Left lobe of liver (tissue), 2 donors: ENCODE measurements at places on chromosomes 3 and 15. TPM values are rescaled to one million over a fixed set of nuclear protein-coding genes. Genes with fewer than 3 reads are reported as not detected.

The SLC30A4 gene
- total RNA-seq = 3.6 TPM

The CD200 gene
- 0.38 TPM for total RNA-seq

The CPNE9 gene
- not detected for total RNA-seq

- no peak for DNase-seq
These were observed 110.6 kb upstream of the TSPAN3 start for GRCh38 chr15:77181305-77182074.

GRCh38 chr3:195609229-195609628 lies 25.5 kb upstream of the APOD start:
- no peak for DNase-seq

DNA sequence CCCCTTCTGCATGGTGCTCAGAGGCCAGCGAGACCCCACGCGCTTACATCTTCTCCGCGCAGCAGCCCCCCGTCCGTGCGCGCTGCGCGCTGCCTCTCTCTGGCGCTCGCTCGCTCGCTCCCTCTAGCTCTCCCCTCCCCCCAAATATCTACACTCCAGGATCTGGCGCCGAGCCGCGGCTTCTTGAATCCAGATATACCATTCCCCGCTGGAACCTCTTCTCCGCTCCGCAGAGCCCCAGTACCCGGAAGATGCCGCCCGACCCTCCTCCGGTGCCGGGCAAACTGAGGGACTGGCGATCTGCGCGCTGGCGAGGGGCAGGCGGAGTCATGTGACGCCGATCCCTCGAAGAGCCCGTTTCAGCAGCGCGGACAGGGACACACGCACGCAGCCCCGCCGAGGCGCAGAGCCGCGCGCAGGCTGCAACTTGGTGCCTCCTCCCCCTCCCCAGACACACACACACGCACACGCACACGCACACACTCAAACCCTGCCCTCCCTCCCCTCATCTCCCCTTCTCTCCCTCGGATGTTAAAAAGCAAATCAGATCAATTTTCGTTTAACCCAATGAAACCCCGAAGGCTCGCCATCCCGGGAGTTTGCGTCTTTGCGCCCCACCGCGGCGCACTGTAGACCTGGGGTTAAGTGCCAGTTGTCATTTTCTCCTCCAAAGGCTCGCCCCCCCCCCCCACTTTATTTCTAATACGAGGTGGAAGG lies at the start of gene RASGRF1:
TSS of gene RASGRF1 (minus strand) at position 294 of the 717 bp plus-strand sequence. CDS start at position 12, 282 bp downstream.
- DNase-seq = peak; percentile 27
